ENCODE measurements at places on chromosomes 4 and X. TPM values are rescaled to one million over a fixed set of nuclear protein-coding genes. Genes with fewer than 3 reads are reported as not detected.

DNA sequence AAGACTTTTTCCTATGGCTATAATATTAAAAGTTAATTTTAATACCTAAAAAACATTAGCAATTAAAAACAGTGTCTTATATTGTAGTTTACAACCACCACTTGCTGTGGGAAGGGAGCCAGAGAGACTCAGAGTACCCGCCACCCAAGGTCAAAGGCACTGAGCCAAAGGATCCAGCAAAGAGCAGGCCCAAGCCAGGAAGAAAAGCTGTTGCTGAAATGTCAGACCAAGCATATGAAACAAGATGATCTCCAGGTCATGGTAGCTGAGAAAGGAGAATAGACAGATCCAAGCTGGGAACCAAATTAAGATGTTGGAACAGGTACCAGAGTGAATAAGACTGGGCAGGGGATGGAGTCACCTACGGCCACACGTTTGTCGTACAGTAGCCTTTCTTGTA is 18.8 kb upstream of the ATOH1 start:
- H3K27ac ChIP-seq, result no peak overlapping the region
- no peaks in the 10 kb centered on the region for H3K27me3 ChIP-seq
- DNase-seq, result no peak
- H3K4me3 ChIP-seq, result no peak overlapping the region
- H3K4me1 ChIP-seq, result no peaks in the 10 kb centered on the region

Gene SCML2
- total RNA-seq, result 1.2 TPM

Gene TCEAL7
- total RNA-seq, result not detected

- H3K27ac ChIP-seq, result no peak overlapping the region
- no peaks in the 10 kb centered on the region for H3K4me1 ChIP-seq
- no peaks in the 10 kb centered on the region for H3K27me3 ChIP-seq
- no peak for DNase-seq
- H3K4me3 ChIP-seq, result no peak overlapping the region
- H3K36me3 ChIP-seq, result no peaks in the 10 kb centered on the region
Observed at GRCh38 chr4:123120473-123120872, 198.1 kb upstream of the NUDT6 start.

DNA sequence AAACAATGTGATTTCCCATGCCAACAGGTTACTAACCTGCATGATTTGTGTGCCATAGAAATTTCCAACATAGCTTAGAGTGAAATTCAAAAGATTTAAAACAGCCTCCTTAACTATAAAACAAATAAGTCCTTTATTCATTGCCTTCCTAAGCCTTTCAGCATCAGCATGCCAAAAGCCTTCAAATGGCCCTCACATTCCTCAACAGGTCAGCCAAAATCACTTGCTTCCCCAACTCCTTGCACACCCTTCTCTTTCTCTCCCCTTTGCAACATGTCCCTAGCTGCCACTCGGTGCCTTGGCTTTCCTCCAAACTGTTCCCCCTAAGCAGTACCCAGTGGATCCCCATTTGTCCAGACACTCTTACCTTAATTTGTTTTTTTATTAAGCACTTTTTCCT is 74.9 kb upstream of the PCDH19 start:
- no peak for DNase-seq
- H3K27ac ChIP-seq, result no peak overlapping the region
- H3K4me1 ChIP-seq, result no peaks in the 10 kb centered on the region

- no peak overlapping the region for H3K4me3 ChIP-seq
- H3K4me1 ChIP-seq, result peaks cover 28% of the 10 kb centered on the region
- no peak overlapping the region for H3K27ac ChIP-seq
- H3K27me3 ChIP-seq, result no peaks in the 10 kb centered on the region
Observed at GRCh38 chrX:39324233-39324930, 523.1 kb downstream of the MID1IP1 start.

Gene SLC26A1
- 1.6 TPM for total RNA-seq

DNA sequence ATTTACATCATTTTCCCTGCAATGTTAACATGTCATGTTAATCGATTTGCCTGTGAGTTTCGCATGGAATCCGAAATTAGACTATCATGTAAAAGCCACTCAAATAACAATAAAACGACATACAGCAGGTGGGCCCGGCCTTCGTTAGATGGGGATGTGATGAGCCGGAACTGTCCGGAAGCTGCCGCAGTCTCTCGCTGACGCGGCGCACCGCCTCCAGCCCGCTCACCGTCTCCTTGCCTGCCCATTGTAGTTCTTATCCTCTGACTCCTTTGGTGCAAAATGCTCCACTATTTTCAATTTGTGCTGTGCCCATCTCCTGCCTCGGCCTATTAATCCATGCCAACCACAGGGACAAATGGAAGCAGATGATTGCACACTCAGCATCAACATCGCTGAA is 877.5 kb upstream of the TENM3 start:
- H3K27me3 ChIP-seq, result no peaks in the 10 kb centered on the region
- H3K4me3 ChIP-seq, result no peak overlapping the region
- no peak for DNase-seq
- H3K27ac ChIP-seq, result no peak overlapping the region

- no peak overlapping the region for H3K27ac ChIP-seq
- H3K36me3 ChIP-seq, result no peaks in the 10 kb centered on the region
- H3K4me1 ChIP-seq, result no peaks in the 10 kb centered on the region
Observed at GRCh38 chrX:25976683-25977310, 161.3 kb upstream of the MAGEB18 start.

All from CD4-positive, alpha-beta memory T cell (primary cell).